Mucosa of descending colon (tissue), 3 donors: ENCODE measurements at places on chromosomes 5 and 9. TPM values are rescaled to one million over a fixed set of nuclear protein-coding genes. Genes with fewer than 3 reads are reported as not detected.

TLX3 gene
- not detected for total RNA-seq

SLC26A2 gene
- total RNA-seq: 1,399 TPM

GRCh38 chr5:32630867-32631491 lies 45.6 kb downstream of the SUB1 start:
- DNase-seq: no peak

GRCh38 chr9:89538871-89539270 lies 41.0 kb upstream of the SEMA4D start:
- no peak for DNase-seq
